AML-193 (cell line): ENCODE measurements at places on chromosomes 4 and X.
A peak's percentile ranks its signal among the peaks of the same experiment; 100 is the strongest.

DNA sequence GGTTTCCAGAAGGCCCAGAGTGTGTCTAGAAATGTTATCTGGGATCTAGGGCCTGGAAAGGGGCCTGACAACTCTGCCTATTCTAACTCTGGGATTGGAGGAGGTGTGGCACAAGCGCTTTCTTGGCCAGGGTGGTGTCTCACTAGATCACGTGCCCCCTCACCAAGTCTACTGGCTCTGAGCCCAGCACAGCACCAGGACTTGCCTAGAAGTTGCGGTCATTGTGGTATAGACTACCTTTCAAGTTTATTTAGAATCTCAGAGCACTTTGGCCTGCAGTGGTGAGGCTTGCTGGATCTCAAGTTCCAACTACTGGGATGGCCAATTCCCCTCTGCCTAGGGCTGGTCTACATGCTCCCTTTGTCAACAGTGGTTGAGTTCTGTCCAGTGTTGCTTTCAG lies 223.3 kb upstream of the MAGEB2 start:
- no peak for DNase-seq

GRCh38 chr4:53886090-53886489 lies 178.3 kb downstream of the CHIC2 start:
- DNase-seq = no peak

DNA sequence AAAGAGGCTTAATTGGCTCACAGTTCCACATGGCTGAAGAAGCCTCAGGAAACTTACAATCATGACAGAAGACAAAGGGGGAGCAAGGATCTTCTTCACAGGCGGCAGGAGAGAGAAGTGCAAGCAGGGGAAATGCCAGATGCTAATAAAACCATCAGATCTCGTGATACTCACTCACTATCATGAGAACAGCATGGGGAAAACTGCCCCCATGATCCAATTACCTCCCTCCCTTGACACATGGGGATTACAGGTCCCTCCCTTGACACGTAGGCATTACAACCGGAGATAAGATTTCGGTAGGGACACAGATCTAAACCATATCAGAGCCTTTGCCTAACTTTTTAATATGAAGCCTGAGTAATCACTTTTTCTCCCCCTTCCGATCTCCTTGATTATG lies 43.7 kb upstream of the MAPK10 start:
- DNase-seq = no peak

- DNase-seq = no peak
Observed at GRCh38 chrX:15177316-15177715, 92.6 kb downstream of the ASB9 start.

DNA sequence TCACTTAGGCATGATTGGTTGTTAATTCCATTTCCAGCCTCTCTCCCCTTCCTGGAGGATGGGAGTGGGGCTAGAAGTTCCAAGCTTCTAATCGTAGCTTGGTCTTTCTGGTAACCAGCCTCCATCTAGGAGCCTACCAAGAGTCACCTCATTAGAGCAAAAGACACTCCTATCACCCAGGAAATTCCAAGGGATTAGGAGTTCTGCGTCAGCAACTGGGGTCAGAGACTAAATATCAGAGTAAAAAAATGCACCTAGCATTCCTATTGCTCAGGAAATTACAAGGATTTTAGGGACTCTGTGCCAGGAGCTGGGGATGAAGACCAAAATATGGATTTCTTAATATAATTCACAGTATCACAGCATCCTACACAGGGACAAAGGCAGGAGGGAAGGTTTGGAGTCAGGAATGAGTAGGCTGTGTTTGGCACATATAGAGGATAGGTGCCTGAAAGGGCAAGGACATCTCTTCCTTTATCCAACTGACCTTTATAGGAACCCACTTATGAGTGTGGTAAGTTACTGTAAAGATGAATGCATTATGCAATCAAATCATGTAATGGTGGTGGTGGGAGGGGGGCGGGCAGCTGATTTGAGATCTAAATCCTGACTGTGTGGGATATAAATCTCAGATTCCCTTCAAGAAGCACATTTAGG lies 30.5 kb upstream of the LIMCH1 start:
- no peak for DNase-seq

DNA sequence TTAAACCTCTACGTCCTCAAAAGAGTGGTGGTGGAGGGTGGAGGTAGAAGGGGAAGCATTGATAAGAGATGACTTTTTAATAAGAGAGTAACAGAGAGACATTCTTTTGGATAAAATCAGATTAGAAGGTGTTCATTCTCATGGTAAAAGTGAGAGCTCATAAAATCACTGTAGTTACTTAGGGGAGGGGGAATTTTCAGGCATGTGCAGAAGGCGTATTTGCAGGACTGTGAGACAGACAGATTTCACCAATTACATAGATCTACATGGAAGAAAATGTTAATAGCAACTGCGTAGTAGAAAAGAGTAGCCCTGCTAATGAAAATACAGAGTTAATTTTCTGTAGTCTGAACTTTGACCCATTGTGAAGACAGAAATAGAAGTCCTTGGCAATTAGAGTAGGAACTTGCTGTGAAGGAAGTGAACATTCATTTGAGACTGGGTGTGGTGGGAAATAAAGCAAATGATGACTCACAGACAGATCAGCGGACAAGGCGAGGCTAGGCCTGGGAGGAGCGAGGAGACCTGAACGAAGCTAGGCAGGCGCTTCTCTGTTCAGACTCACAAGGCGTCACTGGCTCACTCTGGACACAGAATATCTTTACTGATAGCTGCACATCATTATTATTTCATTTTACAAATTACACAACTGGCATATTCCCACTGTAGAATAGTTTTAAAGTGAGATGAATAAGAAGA lies 57.2 kb upstream of the FAM9C start:
- DNase-seq = peak; percentile 31

DNA sequence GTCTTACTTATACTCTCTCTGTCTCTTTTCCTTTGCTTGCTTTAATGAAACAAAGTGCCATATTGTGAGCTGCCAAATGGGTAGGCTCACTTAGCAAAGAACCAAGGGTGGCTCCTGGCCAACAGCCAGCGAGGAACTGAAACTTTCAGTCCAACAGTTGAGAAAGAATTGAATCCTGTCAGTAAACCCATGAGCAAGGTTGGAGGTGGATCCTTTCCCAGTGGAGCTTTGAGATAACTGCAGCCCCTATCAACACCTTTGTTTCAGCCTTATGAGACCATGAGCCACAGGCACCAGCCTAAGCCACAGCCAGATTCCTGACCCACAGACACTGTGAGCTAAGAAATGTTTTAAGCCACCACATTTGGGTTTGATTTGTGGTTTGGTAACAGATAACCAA lies 362.2 kb downstream of the PDGFC start:
- no peak for DNase-seq

GRCh38 chr4:140704392-140704960 lies 51.7 kb downstream of the TBC1D9 start:
- DNase-seq = no peak

DNA sequence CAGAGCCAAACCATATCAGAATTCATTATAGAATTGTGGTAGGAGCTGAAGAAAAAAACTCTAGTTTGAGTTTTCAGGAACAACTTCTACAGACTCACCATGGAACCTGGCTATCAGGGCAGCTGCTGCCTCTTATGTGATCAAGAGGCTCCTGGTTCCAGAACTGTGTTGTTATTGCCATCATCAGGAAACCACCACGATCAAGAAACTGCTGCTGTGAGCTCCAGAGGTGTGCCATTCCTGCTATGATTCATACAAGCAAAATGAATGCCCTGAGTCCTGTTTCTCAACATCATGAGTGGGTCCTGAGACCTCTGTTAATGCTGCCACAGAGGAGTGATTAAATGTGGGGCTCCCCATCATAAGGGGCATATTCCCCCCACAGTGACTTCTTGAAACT lies 43.7 kb downstream of the TASL start:
- no peak for DNase-seq

- DNase-seq = no peak
Observed at GRCh38 chr4:94168321-94168720, 39.3 kb upstream of the SMARCAD1 start.

GRCh38 chrX:39499996-39500395 lies 597.8 kb downstream of the BCOR start:
- no peak for DNase-seq

- DNase-seq = no peak
Observed at GRCh38 chr4:8721621-8722020, 129.1 kb downstream of the CPZ start.

DNA sequence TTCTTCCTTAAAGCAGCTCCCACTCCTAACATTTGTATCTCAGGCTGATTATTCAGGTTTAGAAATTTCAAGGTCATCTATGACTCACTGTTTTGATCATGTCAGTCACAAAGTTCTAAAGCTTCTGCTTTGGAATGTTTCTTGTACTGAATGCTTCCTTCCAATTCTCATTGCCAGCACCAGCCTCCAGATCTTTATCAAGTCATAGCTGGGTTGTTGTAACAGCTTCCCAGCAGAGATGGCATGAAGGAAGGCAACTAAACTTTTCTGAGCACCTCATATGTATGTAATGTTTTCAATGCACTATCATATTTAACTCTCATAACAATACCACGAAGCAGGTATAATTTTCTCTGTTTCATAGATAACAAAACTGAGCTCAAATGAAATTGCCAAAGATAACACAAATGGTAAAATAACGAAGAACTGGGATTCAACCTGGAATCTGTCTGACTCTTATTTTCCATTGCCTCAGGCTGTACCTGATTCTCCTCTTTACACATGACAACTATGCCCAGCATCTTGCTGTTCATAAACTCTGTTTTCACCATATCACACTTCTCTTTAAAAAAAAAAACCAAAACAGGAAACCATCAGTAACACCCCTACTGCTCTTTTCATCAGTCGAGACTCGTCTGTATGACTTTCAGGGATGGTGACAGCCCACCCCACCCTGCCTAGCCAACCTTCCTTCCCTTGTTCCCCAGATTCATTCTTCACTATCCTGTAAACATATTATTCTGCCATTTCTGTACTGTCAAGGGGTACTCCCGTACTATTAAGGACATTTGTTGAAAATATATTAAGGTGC lies 13.4 kb downstream of the TRPC3 start:
- DNase-seq = no peak

- DNase-seq = peak; percentile 39
Observed at GRCh38 chrX:129877401-129877800, 28.6 kb upstream of the UTP14A start.

DNA sequence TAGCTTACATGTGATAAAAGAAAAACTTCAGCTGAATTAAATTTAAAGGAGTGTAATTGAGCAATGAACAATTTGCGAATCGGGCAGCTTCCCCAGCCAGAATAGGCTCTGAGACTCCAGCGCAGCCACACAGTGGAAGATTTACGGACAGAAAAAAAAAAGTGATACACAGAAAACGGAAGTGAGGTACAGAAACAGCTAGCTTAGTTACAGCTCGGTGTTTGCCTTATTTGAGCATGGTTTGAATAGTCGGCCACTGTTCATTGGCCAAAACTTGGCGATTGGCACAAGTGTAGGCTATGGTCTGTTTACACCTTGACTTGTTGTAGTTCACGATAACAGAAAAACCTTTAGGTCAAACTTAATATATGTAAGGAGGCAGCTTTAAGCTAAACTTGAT lies 16.7 kb upstream of the SUPT20HL1 start:
- no peak for DNase-seq

DNA sequence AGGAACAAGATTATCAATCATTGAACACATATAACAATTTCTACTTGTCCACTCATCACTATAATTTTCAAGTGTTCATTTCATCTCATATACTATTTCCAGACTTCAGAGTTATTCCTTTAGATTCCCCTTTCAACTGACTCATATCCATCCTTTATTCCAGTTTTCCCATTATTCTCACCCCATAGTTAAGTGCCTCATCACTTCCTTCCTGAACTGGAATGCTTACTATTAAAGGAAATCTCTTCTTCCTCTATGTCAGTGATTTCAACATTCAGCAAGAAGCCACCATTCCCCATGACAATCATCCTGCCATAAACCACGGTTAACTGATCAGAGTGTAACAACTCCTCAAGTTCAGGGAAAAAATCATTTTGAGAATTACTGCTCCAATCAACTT lies 198.9 kb downstream of the FBXO8 start:
- no peak for DNase-seq

GRCh38 chr4:187685247-187685646 lies 310.3 kb upstream of the ZFP42 start:
- no peak for DNase-seq

- DNase-seq = no peak
Observed at GRCh38 chr4:165609653-165610052, 230.8 kb downstream of the CPE start.

DNA sequence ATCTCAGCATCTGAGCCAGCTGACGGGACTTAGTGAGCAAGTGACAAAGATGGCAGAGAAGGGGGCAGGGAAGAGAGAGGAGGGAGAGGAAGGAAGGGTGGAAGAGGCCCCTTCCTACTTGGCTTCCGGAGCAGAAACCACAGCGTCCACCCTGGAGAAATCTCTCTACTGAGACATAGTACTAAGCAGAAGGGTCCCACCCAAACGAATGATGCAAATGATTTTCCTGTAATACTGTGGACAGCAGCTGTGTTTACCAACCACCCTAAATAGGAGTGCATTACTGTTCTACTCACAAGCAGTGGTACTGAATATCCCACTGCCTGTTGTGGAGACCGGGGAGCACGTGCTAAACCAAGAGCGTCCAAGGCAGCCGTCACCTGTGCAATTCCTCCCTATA lies 29.4 kb downstream of the DTHD1 start:
- DNase-seq = peak; percentile 73

GRCh38 chr4:77815636-77816035 lies 3.5 kb downstream of the CNOT6L start:
- DNase-seq = no peak

DNA sequence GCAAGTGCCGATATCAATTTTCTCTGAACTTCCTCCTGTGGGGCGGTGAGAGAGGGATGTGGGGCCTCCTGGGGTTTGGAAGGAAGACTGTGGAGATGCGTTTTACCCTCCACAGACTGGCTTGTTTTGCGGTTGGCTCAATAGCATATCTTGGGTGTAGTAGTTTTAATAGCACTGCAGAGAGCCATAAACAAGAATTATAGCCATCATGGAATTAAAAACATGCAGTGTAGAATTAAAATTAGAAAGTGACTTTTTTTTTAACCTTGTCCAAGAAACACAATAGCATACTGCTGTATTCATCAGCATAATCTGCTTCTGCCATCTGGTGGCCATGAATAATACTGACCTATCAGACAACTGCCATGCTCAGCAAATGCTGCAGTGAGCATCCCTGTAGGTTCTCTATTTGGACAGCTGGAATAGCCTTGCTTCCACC lies 47.3 kb upstream of the SCML1 start:
- peak; percentile 49 for DNase-seq

GRCh38 chr4:158159718-158160094 lies 13.1 kb downstream of the GASK1B start:
- no peak for DNase-seq

DNA sequence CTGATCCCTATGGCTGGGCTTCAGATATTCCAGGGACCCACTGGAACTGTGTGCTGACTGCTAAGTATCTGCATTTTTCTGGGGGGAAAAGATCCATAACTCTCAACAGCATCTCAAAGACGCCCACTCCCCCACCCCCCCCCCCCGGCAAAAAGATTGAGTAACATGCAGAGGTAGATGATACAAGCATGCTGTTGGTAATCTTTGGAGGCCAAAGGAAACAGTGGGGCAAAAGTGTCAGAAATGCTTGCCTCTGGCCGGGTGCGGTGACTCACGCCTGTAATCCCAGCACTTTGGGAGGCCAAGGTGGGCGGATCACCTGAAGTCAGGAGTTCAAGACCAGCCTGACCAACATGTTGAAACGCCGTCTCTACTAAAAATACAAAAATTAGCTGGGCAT lies 12.2 kb downstream of the XPNPEP2 start:
- no peak for DNase-seq

- peak; percentile 1 for DNase-seq
Observed at GRCh38 chrX:68808686-68809357, 20.0 kb upstream of the EFNB1 start.
